ENCODE measurements at places on chromosomes 7 and 10.

- H3K4me1 ChIP-seq = peaks cover 18% of the 10 kb centered on the region
- peak overlapping the region; percentile 99 for H3K27ac ChIP-seq
- no peak for DNase-seq
- no peaks in the 10 kb centered on the region for H3K27me3 ChIP-seq
- no peaks in the 10 kb centered on the region for H3K36me3 ChIP-seq
- H3K4me3 ChIP-seq = peak overlapping the region; percentile 93
Observed at GRCh38 chr10:110209926-110210673, 2.7 kb downstream of the MXI1 start.

GRCh38 chr7:74428023-74428422, 25.7 kb upstream of the GTF2IRD1 start:
- H3K36me3 ChIP-seq = no peaks in the 10 kb centered on the region
- H3K27me3 ChIP-seq = no peaks in the 10 kb centered on the region
- no peak overlapping the region for H3K27ac ChIP-seq
- H3K4me1 ChIP-seq = peaks cover 9% of the 10 kb centered on the region

DNA sequence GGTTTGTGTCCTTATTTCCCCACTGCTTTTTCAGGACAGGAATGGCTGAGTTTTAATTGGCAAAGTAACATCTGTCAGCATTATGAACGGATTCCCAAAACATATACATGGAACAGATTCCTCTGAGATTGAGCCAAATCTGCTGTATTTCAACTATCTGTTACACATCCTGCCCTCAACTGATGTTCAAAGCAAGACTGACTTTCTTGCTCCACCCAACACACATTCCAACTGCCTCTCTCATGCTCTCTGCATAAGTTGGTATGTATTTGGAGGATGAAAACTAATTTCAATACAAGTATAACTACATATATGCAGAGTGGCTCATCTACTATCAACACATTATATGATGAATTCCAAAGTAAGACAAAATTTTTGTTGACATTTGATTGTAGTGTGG, 342.2 kb downstream of the GATA3 start:
- H3K4me3 ChIP-seq = no peak overlapping the region
- H3K4me1 ChIP-seq = no peaks in the 10 kb centered on the region
- H3K36me3 ChIP-seq = no peaks in the 10 kb centered on the region
- H3K27me3 ChIP-seq = no peaks in the 10 kb centered on the region

GRCh38 chr7:94633014-94633341, 23.0 kb downstream of the SGCE start:
- no peak for DNase-seq
- no peaks in the 10 kb centered on the region for H3K27me3 ChIP-seq
- no peak overlapping the region for H3K27ac ChIP-seq
- H3K4me1 ChIP-seq = peaks cover 8% of the 10 kb centered on the region
- no peak overlapping the region for H3K4me3 ChIP-seq

GRCh38 chr10:124266468-124267230, 152.1 kb downstream of the OAT start:
- no peak for DNase-seq
- H3K4me3 ChIP-seq = no peak overlapping the region
- H3K36me3 ChIP-seq = no peaks in the 10 kb centered on the region
- peaks cover 11% of the 10 kb centered on the region for H3K4me1 ChIP-seq

- H3K36me3 ChIP-seq = no peaks in the 10 kb centered on the region
- H3K4me1 ChIP-seq = peaks cover 10% of the 10 kb centered on the region
- no peak for DNase-seq
- H3K27me3 ChIP-seq = no peaks in the 10 kb centered on the region
Observed at GRCh38 chr10:98262571-98262970, 5.4 kb downstream of the LOXL4 start.

GRCh38 chr7:42478717-42479116, 241.7 kb upstream of the GLI3 start:
- no peak for DNase-seq
- H3K4me3 ChIP-seq = no peak overlapping the region
- H3K36me3 ChIP-seq = no peaks in the 10 kb centered on the region
- no peaks in the 10 kb centered on the region for H3K4me1 ChIP-seq
- no peaks in the 10 kb centered on the region for H3K27me3 ChIP-seq

- DNase-seq = no peak
- no peaks in the 10 kb centered on the region for H3K27me3 ChIP-seq
- peaks cover 42% of the 10 kb centered on the region for H3K4me1 ChIP-seq
- H3K27ac ChIP-seq = peak overlapping the region; percentile 82
Observed at GRCh38 chr10:110820321-110820814, 51.4 kb upstream of the PDCD4 start.

DNA sequence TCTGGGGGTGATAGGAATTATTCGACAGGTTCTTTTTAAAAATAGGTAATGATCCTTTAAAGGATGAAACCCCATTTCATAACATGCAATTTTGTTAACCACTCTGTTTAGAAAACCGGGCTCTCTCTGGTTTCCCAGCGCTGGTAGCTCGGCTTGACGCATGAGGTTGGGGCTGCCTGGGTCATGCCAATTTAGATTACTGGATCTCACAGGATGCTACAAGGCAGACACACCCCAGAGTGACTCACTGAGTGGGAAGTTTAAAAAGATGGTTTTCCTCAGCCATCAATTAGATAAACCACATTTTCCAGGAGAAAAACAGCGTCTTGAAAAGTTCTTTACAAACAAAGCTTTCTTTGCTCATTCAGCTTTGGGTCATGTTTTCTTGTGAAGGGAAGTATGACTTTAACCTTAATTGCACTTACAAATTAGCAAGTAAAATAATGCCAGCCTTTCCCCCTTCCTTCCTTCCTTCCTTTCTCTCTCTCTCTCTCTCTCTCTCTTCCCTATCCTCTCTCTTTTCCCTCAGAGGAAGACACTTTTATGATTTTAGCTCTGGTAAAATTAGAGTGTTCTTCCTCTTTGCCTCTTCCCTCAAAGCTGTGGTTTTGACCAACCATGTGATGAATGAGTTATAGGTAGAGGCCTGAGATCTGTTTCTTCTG, 99.8 kb downstream of the EPDR1 start:
- DNase-seq = no peak
- H3K4me3 ChIP-seq = no peak overlapping the region
- H3K4me1 ChIP-seq = no peaks in the 10 kb centered on the region
- H3K27ac ChIP-seq = no peak overlapping the region
- no peaks in the 10 kb centered on the region for H3K36me3 ChIP-seq

- no peaks in the 10 kb centered on the region for H3K36me3 ChIP-seq
- no peak overlapping the region for H3K4me3 ChIP-seq
- H3K4me1 ChIP-seq = peaks cover 37% of the 10 kb centered on the region
- no peaks in the 10 kb centered on the region for H3K27me3 ChIP-seq
- no peak for DNase-seq
- H3K27ac ChIP-seq = no peak overlapping the region
Observed at GRCh38 chr10:30039567-30039966, 19.8 kb downstream of the JCAD start.

- no peaks in the 10 kb centered on the region for H3K36me3 ChIP-seq
- no peak for DNase-seq
- H3K4me3 ChIP-seq = no peak overlapping the region
- no peaks in the 10 kb centered on the region for H3K27me3 ChIP-seq
- no peak overlapping the region for H3K27ac ChIP-seq
Observed at GRCh38 chr10:4006051-4006450, 221.0 kb upstream of the KLF6 start.

DNA sequence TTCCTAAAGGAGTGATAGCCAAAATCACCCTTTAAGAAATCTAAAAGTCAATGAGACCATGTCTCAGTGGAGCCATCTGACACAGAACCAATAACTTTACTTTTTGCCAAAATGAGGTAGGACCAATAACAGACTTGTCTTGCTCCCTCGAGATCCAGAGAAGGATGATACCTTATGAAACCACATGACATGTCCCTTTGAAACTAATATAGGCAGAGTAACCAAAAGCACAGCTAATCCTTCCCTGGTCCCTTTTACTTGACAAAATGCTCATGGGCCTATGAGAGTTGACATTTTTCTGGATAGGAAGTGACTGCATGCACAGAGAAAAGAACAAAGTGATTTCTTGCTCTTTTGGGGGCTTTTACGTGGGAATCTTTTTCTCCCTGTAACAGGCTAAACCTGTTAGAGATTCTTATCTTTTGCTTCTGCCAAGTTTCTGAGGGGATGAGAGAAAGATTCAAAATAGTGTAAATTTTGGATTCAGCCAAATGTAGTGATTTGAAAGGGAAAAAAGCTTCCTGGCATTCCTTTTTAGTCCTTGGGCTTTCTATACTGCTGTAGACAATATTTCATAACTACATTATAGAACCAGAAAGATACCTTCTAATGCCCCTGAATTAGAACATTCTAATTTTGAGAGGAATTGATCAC, 87.6 kb downstream of the ARMH3 start:
- H3K36me3 ChIP-seq = peaks cover 25% of the 10 kb centered on the region
- no peak for DNase-seq
- peaks cover 5% of the 10 kb centered on the region for H3K4me1 ChIP-seq
- H3K27ac ChIP-seq = no peak overlapping the region
- no peak overlapping the region for H3K4me3 ChIP-seq

GRCh38 chr7:45915606-45916005, 5.5 kb downstream of the IGFBP3 start:
- peaks cover 22% of the 10 kb centered on the region for H3K36me3 ChIP-seq
- no peak overlapping the region for H3K4me3 ChIP-seq
- no peaks in the 10 kb centered on the region for H3K4me1 ChIP-seq
- DNase-seq = no peak
- no peak overlapping the region for H3K27ac ChIP-seq

GRCh38 chr7:29359482-29360093, 165.0 kb downstream of the CHN2 start:
- H3K4me1 ChIP-seq = no peaks in the 10 kb centered on the region
- no peak overlapping the region for H3K4me3 ChIP-seq
- H3K27me3 ChIP-seq = no peaks in the 10 kb centered on the region

DNA sequence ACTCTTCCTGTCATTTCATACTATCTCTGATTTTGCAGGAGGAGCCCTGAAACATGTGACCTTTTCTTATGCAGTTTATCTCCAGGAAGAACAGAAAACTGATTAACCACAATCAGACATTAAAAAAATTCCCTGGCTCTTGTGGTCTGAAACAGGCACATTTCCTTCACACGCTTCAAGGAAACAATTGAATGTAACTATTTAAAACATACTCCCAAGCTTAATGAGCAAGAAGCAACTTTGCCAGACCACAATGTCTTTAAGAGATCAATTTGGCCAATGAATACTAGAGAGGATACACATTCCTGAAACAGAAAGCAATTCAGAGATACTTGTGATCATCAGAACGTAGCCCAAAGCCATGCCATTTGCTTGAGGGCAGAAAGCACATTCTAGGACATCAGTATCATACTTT, 65.8 kb downstream of the PIP4K2A start:
- no peak for DNase-seq
- no peaks in the 10 kb centered on the region for H3K36me3 ChIP-seq
- no peaks in the 10 kb centered on the region for H3K27me3 ChIP-seq
- peak overlapping the region; percentile 16 for H3K4me3 ChIP-seq

- H3K27me3 ChIP-seq = no peaks in the 10 kb centered on the region
- no peak overlapping the region for H3K4me3 ChIP-seq
- no peaks in the 10 kb centered on the region for H3K4me1 ChIP-seq
Observed at GRCh38 chr7:83702446-83702845, 53.5 kb upstream of the SEMA3E start.

- DNase-seq = no peak
- H3K27me3 ChIP-seq = no peaks in the 10 kb centered on the region
- no peak overlapping the region for H3K4me3 ChIP-seq
Observed at GRCh38 chr10:24643679-24644209, 79.9 kb downstream of the ARHGAP21 start.

DNA sequence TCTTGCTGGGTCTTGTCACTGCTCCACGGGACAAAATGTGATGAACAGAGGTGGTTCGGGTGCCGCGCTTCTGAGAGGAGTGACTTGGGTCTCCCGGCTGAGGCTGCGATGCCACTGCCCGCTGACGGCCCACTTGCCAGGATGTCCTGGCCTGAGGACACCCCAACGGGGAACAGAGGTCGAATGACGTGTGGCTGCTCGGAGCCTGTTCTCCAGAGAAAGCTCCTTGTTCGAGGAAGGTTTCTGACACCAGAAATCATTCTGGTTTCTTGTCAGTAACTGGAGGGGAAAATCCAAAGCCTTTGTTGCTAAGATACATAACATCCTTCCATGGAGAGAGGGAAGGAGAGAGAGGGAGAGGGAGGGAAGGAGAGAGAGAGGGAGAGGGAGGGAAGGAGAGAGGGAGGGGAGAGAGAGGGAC, 236.4 kb downstream of the WDR37 start:
- DNase-seq = no peak
- H3K4me1 ChIP-seq = no peaks in the 10 kb centered on the region
- H3K4me3 ChIP-seq = no peak overlapping the region
- no peak overlapping the region for H3K27ac ChIP-seq
- H3K36me3 ChIP-seq = no peaks in the 10 kb centered on the region
- no peaks in the 10 kb centered on the region for H3K27me3 ChIP-seq

GRCh38 chr10:102630663-102631062, 13.6 kb upstream of the TRIM8 start:
- peak overlapping the region; percentile 86 for H3K27ac ChIP-seq
- H3K4me1 ChIP-seq = peaks cover 87% of the 10 kb centered on the region
- H3K36me3 ChIP-seq = peaks cover 4% of the 10 kb centered on the region
- DNase-seq = no peak

DNA sequence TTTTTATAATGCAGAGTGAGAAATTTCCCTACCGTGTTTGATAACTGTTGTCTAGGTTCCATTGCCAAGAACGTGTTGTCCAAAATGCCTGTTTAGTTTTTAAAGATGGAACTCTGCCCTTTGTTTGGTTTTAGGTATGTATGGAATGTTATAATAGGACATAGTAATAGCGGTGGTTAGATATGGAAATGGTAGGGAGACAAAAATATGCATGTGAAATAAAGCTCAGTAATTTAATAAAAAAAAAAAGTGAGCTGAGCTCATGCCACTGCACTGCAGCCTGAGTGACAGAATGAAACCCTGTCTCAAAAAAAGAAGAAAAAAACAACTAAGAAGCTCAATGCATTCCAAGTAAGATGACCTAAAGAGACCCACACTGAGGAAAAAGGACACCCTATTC, 72.9 kb downstream of the ZNF783 start:
- no peaks in the 10 kb centered on the region for H3K36me3 ChIP-seq
- DNase-seq = no peak
- H3K27me3 ChIP-seq = no peaks in the 10 kb centered on the region
- H3K27ac ChIP-seq = no peak overlapping the region
- no peak overlapping the region for H3K4me3 ChIP-seq

- no peak for DNase-seq
- H3K4me3 ChIP-seq = no peak overlapping the region
- H3K36me3 ChIP-seq = no peaks in the 10 kb centered on the region
Observed at GRCh38 chr7:50393076-50393475, 57.1 kb downstream of the FIGNL1 start.

DNA sequence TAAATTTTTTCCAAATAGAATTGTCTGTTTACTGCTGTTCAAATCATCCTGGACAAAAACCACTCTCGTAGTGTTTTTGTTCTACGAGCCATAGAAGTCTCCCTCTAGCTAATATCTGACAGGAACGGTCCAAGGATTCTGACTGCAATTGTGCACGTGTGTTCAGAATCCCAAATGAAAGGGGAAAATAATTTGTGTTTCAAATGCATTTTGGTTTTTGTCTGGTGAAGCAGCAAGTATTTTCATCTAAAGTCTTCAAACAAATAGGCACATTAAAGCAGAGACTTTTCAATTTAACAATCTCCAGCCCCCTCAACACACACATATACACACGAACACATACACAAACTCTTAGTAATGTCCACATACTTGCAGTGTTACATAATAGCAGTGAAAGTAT, 475 bp downstream of the NEUROD6 start:
- no peak for DNase-seq
- no peaks in the 10 kb centered on the region for H3K36me3 ChIP-seq
- H3K27me3 ChIP-seq = no peaks in the 10 kb centered on the region
- H3K27ac ChIP-seq = no peak overlapping the region
- H3K4me3 ChIP-seq = no peak overlapping the region
- no peaks in the 10 kb centered on the region for H3K4me1 ChIP-seq
